SK-N-DZ (cell line): ENCODE measurements at places on chromosomes 7 and 10.

GRCh38 chr7:137717811-137718271 is 128.9 kb downstream of the DGKI start:
- DNase-seq: no peak

GRCh38 chr7:74362266-74362665 is 73.1 kb downstream of the CLIP2 start:
- DNase-seq: no peak

GRCh38 chr10:7890781-7891180 is 72.5 kb downstream of the TAF3 start:
- DNase-seq: peak; percentile 32

- no peak for DNase-seq
These were observed 700.2 kb downstream of the PARD3 start for GRCh38 chr10:34114914-34115313.

- DNase-seq: no peak
These were observed 10.6 kb downstream of the PPP2R2D start for GRCh38 chr10:131911451-131911850.

DNA sequence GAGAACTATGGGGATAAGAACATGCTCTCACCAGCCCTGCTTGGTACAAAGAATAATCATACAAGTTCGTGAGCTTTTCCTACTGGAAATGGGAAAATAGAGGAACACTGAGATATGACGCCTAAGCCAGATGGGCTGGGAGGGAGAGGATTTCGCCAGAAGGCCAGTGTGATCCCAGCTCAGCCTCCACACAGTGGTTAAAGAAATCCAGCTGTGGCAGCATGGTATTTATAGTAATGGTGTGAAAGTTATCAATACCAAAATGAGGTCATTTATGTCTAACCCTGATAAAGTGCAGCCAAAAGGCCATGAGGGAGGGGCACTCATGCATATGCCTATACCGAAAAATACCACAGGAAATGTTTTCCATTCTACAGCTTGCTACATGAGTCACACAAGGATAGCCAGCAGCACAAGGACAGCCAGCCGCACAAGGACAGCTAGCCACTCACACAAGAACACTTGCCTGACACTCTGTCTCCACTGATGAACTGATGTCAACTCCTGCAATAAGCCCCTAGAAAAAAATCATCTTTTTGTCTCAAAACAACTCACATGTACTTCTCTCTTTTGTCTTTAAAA is 49.4 kb downstream of the FRMPD2 start:
- DNase-seq: no peak

DNA sequence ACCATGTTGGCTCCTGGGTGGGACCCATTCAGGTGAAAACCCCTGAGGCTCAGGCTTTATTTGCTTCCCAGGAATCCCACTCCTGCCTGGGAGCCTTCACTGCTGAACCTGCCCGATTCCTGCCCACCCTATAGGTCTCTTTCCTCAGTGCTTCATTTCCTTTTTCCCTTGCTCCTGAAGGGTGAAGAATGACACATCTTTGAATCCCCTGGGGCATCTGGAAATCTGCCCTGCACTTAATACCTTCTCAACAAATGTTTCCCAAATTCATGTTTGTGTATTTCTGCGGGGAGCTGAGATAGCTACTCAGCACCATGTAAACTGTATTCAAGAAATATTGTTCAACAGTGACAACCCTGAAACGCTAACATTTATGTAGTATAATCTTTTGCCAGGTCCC is 10.3 kb upstream of the PCBD1 start:
- no peak for DNase-seq

GRCh38 chr7:31099451-31100444 is 47.6 kb downstream of the ADCYAP1R1 start:
- DNase-seq: no peak

GRCh38 chr7:30979027-30979426 is 15.3 kb downstream of the GHRHR start:
- DNase-seq: no peak

- no peak for DNase-seq
These were observed 69.4 kb downstream of the CCSER2 start for GRCh38 chr10:84397735-84398144.

DNA sequence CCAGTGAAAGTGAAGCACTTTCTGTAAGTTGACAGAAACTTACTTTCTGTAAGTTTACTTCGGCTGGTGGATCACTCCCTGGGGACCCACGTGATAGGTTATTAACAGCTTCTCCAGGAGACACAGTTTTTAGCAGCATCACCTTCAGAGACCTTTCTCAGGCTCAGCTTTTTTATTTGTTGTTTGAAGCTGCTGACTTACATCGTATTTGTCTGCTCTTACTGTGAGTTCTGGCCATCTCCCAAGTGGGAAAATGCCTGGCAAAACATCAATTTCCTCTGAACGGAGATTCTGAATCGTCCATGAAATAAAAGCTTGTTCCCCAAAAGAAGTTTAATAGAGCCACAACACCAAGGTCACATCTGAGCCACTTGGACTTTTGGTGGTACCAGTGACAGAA is 178.7 kb upstream of the PODXL start:
- DNase-seq: no peak

DNA sequence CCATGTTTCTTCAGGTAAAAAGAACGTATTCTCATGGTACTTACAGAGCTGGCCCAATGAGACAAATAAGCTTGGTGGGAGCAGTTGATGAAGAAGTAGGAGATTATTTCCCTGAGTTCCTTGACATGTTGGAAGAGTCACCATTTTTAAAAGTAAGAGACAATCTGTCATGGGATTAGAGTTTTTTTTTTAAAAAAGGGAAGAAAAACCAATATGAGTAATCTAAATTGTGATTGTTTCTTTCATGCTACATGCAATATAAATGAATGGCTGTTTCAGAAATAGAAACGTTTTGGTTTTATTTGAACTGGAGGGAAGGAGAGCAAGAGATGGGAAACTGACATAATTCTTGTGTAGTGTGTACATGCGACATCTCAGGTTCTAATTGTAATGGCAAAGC is 32.8 kb downstream of the TMEM60 start:
- no peak for DNase-seq

GRCh38 chr10:110680273-110681020 is 36.3 kb downstream of the RBM20 start:
- DNase-seq: no peak

DNA sequence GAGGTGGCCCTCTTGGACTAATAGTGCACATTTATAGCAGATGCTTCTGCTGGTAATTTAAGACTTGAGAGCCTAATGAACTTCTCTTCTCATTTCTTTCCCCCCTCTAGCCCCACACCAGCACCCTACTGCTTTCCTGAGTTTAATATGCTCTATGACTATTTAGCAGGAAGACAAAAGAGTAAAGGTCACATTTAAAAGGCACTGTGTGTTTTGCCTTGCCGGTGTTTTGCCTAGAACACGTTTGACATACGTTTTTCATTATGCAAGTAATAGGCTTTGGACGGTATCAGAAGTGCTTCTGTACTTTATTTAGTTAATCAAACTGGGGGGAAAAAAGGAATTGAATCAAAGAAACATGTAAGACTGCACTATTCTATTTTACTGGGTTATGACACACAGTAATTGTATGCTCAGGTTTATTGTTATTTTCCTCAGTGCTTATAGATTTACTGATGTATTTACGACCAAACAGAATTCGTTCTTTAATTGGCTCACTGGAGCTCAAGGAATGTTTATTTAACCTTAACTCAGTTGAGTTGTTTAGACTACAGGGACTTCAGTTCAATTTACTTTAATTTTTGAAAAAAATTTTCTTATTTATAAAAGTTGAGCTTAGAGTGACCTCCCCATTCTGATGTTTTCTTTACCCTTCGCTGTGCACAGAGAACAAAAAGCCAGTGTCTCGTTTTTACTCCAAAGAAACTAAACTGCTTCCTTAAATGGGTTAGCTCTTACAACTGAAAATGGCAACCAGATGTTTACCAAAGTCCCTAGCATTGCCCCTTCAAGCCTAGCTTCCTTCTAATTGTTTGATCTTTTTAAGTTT is 35.4 kb downstream of the CPED1 start:
- DNase-seq: no peak

- DNase-seq: no peak
These were observed 158.5 kb downstream of the LHFPL3 start for GRCh38 chr7:104486931-104487330.

DNA sequence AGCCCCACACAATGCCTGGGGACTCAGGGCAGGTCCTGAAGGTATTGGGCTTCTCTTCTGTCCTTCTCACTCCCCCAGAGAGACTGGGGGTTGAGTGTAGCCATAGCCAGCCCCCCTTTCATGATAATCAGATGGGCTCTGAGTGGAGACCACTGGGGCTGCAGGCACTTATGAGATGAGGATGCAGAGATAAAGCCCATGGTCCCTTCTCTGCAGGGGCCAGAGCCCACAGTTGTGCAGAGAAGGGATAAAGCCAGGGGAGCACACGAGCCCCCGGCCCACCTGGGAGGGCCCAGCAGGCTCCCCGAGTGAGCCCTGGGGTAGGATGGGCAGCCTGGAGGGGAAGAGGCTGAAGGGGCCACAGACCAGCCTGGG is 96.2 kb downstream of the BMS1 start:
- no peak for DNase-seq

GRCh38 chr7:159154243-159154642 is 9.6 kb upstream of the VIPR2 start:
- no peak for DNase-seq

DNA sequence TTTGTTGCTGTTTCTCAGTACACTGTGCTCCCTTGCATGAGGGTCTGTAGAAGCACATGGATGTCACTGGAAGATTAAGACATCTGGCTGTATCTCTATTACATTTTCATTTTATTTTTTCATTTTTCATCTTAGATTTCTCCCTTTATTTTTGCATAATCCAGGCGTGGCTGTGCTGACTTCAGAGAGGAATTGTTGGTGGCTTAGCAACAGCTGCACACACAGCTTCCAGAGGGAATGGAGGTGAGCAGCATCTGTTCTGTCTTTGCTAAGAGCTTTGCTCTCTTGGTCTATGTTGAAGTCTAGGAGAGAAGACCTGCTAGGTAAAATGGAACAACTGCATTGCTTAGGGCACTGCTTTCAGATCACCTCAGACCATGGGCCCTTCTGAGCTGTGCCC is 254.4 kb upstream of the SP4 start:
- DNase-seq: no peak

DNA sequence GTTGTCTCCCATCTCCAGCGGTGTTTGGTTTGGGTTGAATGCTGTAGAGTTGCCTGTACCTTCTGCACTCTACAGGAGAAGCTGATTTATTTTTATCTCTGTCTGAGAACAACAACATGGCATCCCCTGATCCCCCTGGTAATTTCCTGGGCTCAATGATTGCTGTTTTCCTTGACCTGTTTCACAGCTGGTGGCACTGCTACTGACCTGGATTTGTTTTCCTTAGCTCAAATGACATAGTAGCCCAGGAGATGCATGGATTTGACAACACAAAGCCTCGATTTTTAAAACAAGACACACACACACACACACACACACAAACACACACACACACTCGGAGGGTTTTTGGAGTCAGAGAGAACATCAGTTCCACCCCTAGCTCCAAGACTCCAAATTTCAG is 301.6 kb downstream of the NRG3 start:
- no peak for DNase-seq

GRCh38 chr7:155653803-155654202 is 9.3 kb downstream of the RBM33 start:
- DNase-seq: no peak

DNA sequence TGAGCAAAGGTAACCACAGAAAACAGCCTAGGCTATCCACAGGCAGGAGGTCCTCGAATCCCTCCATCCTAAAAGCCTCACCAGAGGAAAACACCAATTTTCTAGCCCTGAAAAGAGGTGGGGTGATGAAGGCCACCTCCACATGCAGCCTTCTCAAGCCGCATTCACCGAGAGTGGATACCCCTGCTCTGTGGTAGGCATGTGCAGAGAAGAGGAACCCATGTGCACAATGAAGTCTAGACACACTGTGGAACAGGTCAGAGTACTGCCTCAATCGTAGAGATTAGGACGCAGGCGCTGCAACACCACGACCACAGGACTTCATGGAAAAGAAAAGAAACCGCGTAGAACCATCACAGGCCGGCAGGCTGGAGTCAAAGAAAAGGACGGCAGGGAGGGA is 38.8 kb downstream of the GRB10 start:
- no peak for DNase-seq

- DNase-seq: no peak
These were observed 1272.8 kb downstream of the TYW1 start for GRCh38 chr7:68269405-68269804.

GRCh38 chr7:113404245-113404644 is 285.9 kb upstream of the SMIM30 start:
- DNase-seq: no peak

GRCh38 chr7:135078051-135078450 is 69.8 kb upstream of the TMEM140 start:
- DNase-seq: no peak

DNA sequence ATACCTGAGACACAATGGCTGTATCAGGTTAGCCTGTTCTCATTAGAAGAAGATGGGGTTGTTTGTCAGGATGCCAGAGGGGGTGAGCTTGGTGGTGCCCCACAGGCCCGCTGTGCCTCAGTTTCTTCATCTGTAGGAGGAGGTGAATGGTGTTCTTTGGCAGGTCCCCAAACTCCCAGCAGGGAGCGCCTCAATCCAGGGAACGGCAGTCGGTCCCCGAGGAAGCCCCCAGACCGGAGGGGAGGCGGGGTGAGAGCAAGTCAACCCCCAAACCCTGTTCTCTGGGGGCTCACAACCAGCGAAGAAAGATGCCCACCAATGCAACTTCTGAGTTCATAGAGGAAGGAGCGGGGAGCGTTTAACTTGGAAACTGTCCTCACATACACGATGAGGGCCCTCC is 16.0 kb downstream of the C10orf105 start:
- DNase-seq: no peak

- no peak for DNase-seq
These were observed 67.0 kb upstream of the HPS1 start for GRCh38 chr10:98513704-98514103.

DNA sequence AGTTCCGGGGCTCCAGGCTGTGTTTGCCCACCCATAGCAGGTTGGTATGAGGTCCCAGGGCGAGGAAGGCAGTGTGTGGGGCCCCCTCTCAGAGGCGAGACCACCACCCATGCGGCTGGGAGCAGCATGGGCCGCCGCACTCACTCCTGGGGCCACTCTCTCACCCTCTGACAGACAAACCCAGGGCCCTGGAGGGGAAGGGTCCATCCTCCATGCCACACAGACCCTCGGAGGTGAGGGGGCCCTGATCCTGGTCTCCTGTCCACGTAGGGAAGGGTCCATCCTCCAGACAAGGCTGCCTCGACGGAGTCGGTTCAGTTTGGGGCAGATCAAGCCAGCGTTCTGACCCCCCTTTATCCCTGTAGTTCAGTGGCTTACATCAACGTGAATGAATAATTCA is 230.8 kb downstream of the ELFN1 start:
- no peak for DNase-seq

GRCh38 chr10:132820056-132820455 is 34.1 kb upstream of the NKX6-2 start:
- no peak for DNase-seq

GRCh38 chr7:137592232-137592896 is 248.8 kb upstream of the PTN start:
- DNase-seq: peak; percentile 57
